ENCODE measurements at places on chromosomes 11 and 22.

GRCh38 chr22:26416670-26417276 is 12.3 kb upstream of the ASPHD2 start:
- DNase-seq: peak; percentile 81

DNA sequence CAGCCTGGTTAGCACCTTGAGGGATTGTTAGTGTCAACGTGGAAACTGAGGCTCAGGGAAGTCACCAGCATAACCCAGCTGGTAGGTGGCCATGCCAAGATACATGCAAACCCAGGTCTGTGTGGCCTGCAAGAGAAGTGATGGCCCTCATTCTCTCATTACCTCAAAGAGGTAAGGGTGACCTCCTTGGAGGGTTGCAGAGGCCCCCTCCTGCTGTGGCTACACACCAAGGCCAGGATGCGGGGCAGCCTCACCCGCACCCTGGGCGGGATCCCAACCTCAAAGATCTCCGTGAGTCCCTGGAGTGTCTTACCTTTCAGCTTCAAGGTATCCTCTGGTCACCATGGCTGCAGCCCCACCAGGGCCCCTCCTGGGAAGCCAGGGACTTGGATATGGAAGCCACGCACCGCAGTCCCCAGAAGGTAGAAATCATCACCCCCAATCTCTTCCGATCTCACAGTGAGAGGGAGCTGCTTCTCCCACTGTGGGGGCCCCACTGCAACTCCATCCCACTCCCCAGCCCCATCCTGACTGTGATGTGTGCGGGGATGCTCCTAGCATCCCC is 95.4 kb downstream of the MORC2 start:
- DNase-seq: peak; percentile 27

- DNase-seq: no peak
These were observed 625.9 kb downstream of the TBC1D22A start for GRCh38 chr22:47388331-47388730.

DNA sequence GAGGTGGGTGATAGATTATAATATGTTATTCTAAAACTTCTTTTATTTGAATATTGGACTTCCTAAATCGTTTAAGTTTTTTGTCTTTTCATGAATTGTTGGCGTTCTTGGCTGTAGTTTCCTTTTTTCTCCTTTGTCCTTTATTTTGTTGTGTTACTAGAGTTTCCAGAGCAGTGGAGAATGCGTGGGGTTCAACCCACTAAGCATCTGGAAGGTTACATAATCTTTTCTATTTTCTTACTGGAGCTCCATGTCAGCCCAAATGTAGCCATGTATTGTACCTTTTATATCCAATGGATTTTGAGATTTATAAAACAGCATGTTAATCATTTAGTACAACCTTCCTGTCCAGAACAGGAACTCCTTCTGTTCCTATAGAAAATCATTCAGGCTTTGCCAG is 63.2 kb downstream of the PPP6R3 start:
- DNase-seq: no peak

DNA sequence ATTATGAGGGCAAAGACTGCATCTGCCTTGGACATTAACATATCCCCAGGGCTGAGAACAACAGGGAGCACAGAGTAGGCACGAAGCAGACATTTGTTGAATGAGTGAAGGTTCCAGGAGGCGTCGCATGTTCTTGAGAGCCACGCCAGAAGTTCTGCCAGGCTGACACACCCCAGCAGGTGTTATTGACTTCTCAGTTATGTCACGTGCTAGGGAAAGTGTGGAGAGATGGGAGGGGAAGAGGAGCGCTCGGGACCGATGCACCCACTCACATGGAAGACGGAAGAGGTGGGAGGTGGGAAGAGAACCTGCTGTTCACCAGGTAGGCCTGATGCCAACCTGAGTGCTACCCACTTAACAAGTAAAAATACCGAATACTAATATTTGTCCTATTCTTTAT is 232.8 kb downstream of the LARGE1 start:
- no peak for DNase-seq

GRCh38 chr11:19375440-19375839 is 134.7 kb upstream of the E2F8 start:
- DNase-seq: no peak

DNA sequence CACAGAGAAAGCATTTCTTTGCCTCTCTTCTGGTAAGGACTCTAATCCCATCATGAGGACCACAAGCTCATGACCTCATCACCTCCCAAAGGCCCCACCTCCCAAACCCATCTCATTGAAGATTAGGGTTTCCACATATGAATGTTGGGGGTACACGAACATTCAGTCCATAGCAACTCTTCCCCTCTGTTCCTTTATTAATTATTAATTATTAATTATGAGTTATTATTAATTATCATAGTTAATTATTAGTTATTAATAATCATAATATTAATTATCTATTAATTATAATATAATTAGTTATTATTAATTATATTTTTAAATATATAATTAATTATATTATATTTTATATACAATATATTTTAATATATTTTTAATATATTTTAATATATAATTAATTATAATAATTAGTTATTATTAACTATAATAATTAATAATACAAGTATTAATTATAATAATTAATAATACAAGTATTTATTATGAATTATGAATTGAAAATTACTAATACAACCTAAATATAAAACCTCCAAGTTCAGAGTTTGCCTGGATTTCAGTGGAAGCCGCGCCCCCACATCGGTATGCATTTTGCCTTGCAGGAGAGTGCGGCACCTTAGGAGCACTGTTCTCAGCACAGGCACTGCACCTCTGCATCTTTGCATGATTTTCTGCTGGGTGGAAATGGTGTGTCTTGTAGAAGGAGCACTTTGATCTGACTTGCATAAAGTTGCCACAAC is 128.0 kb upstream of the FGF3 start:
- DNase-seq: no peak

GRCh38 chr11:83713708-83714107 is 427.5 kb upstream of the CCDC90B start:
- peak; percentile 65 for DNase-seq

DNA sequence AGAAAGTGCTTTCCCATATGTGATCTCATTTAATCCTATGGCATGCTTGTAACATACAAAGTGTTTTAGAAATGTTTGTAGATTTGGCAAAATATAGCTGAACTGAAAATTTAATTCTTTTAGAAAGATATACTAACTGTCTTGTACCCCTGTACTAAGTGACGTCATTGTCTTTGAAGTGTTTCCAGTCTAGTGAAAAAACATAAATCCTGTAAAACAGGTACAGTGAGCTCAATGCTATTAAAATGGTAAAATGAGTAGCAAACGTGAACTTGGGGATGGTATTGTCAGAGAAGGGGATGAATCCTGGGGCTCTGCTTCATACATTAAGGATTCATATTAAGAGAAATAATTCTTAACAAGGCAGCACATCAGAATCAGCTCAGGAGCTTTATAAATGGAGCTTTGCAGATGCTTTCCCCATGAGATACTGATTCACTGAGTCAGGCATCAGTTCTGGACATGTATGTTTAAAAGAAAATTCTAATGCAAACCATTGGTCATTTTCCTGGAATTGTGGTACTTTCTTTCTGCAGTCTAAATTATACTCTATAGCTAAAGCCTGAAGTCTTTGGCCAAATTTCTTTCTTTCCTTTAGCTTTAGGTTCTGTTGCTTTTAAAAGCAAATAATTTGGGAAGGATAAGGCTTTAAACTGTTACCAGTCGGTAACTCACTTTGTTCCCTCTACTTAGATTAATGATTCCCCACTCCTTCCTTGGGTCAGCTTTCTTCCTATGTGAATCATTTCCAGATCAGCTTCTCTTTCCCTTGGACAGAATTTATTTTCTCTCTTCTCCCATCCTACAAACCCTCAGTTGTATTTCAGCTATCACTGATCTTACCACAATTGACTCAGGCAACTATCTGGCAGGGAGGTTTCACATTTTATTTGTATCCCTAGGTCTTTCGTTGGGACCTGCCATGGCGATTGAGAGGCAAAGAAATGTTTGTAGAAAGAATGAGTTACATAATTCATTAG is 57.5 kb upstream of the DDI1 start:
- no peak for DNase-seq

GRCh38 chr11:62842171-62842741 is 2.9 kb upstream of the WDR74 start:
- DNase-seq: no peak

- DNase-seq: no peak
These were observed 859 bp upstream of the ACCS start for GRCh38 chr11:44065161-44065661.

- DNase-seq: no peak
These were observed 5.4 kb downstream of the PTPMT1 start for GRCh38 chr11:47570651-47571356.

- DNase-seq: no peak
These were observed 23.6 kb downstream of the SLC35F2 start for GRCh38 chr11:107834995-107835394.

GRCh38 chr22:37018815-37019308 is 385 bp downstream of the TST start:
- peak; percentile 82 for DNase-seq

- DNase-seq: no peak
These were observed 21.5 kb upstream of the RAG2 start for GRCh38 chr11:36619502-36619901.

- no peak for DNase-seq
These were observed 9.7 kb downstream of the MRTFA start for GRCh38 chr22:40626851-40627250.

DNA sequence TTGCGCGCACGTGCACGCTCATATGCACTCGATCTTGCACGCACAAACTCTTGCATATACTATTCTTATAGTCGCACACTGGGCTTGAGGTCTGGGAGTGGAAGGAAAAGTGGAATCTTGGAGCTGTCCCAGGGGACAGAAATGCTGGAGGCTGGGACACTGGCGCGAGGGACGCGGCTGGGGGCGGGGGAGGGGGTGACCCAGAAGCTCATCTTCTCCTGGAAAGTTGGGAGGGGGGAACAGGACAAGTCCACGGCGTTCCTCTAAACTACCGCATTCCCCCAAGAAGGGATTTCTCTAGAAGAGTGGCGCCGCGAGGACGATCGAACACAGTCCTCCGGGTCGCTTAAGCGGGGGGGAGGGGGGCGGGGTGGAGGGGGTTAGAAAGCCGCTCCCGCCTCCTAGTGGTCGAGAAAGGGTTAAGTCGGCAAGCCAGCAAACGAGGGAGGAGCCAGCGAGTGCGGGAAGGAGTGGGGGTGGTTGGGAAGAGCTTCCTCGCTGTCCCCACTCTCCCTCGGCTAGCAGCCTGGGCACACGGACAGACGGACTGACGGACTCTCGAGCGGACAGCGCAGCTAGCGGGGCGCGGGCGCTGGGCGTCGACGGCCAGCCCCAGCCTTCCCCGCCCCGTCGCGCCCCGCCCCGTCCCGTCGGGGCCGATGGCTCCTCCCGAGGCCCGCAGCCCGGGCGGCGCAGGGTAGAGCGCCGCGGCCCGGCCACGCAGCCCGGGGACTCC is at the start of gene RTN4RL2:
Gene RTN4RL2 (plus strand): TSS at position 507 of the 736 bp plus-strand sequence. CDS start 338 bp downstream, outside the sequence.
- DNase-seq: peak; percentile 71

- no peak for DNase-seq
These were observed 19.3 kb upstream of the CKAP5 start for GRCh38 chr11:46865340-46865739.

GRCh38 chr11:6635082-6635932 is 16.1 kb upstream of the TPP1 start:
- no peak for DNase-seq

- DNase-seq: no peak
These were observed 53.0 kb downstream of the RASSF10 start for GRCh38 chr11:13062115-13062514.

DNA sequence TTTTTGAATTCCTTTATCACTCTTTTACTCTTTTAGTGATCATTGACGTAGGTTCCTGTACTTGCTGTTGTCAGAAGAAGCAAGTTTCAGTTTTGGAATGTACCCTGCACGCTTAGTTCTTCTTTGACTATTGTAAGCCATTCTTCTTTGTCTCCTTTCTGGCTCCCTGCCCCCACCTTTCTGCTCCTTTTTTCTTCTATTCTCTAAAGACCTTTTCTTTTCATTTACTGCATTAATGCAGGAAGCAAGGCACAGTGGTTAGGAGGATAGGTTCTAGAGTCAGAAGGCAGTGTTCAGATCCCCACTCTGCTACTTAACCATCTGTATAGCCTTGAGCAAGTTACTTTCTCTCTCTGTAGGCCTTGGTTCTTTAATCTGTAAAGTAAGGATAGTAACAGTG is 33.7 kb upstream of the RAG2 start:
- no peak for DNase-seq

- no peak for DNase-seq
These were observed 1.5 kb downstream of the A4GALT start for GRCh38 chr22:42719133-42719532.

GRCh38 chr11:71977743-71978418 is 20.8 kb upstream of the IL18BP start:
- no peak for DNase-seq

DNA sequence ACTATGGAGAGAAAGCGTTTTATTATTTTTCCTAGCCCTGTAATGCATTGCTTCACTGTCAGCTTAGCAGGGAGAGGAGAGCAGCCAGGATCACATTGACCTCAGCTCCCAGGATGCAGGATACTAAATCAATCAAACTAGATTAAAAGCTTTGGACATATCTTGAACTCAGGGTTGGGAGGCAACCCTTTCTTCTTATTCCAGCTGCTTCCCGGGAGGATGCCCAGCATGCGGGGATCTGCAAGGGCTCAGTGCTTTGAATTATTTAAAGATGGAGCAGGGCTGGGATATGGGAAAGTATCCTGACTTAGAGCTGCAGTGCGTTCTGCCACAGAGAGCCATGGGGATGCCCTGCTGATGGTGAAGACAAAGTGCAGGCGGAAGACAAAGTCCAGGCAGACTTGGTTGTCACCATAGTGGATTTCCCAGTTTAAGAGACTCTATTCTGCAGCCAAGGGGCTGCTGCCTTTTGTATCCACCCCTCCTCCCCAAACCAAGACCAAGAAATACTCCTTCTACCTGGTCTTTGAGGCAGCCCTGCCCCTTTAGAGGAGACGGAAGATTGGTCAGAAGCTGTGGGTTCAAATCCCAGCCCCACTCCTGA is 1035.0 kb downstream of the TBC1D22A start:
- DNase-seq: no peak

GRCh38 chr11:61004180-61004611 is 32.7 kb downstream of the CD6 start:
- DNase-seq: peak; percentile 88

GRCh38 chr11:123152951-123153350 is 42.1 kb downstream of the CLMP start:
- DNase-seq: no peak

GRCh38 chr11:96376796-96377195 is 12.9 kb downstream of the CCDC82 start:
- no peak for DNase-seq

- DNase-seq: no peak
These were observed 1338.8 kb downstream of the BRD1 start for GRCh38 chr22:48488611-48489511.

DNA sequence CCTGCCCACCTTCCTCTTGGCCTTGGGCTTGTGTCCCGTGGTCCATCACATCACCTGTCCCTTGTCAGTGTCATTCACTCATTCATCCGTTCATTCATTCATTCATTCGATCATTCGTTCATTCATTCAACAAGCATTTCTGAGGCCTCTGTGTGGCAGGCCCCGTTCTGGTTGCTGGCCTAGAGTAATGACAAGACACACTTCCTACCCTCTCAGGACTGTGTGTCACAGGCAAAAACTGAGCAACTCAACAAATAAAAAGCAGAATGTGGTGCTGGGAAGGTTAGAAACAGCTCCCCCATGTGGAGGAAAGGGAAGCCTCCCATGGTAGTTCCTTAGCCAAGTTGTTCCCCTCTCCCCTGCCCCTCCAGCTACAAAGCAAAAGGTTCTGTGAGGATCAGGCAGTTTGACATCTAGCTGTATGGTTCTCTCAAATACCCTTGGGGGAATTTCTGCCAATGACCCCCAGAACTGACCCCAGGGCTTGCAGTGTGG is 1.6 kb upstream of the OMP start:
- DNase-seq: no peak

Data from right forelimb (tissue), 1 donor.